ENCODE measurements at places on chromosomes 6 and 20. TPM values are rescaled to one million over a fixed set of nuclear protein-coding genes. Genes with fewer than 3 reads are reported as not detected.

The WFDC10B gene
- not detected for total RNA-seq

DNA sequence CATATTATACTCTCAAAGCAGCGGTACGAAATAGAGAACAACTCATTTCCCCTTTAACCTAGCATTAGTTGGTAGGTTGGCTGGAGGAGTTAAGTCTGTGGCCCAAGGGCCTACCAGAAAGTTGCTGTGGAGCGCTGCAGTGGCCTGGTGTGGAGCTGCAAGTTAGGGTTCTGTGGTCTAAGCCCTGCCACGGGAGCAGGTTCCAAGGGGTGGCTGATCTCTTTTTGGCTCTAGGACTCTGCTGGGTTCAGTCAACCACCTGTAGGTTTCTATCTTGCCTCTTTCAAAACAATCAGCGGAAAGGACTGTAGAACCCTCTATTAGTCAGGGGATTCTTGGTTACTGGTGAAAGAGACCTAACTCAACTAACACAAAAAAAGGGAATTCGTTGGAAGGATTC, 54.5 kb upstream of the TULP4 start:
- no peak for DNase-seq

The C20orf144 gene
- total RNA-seq: not detected

DNA sequence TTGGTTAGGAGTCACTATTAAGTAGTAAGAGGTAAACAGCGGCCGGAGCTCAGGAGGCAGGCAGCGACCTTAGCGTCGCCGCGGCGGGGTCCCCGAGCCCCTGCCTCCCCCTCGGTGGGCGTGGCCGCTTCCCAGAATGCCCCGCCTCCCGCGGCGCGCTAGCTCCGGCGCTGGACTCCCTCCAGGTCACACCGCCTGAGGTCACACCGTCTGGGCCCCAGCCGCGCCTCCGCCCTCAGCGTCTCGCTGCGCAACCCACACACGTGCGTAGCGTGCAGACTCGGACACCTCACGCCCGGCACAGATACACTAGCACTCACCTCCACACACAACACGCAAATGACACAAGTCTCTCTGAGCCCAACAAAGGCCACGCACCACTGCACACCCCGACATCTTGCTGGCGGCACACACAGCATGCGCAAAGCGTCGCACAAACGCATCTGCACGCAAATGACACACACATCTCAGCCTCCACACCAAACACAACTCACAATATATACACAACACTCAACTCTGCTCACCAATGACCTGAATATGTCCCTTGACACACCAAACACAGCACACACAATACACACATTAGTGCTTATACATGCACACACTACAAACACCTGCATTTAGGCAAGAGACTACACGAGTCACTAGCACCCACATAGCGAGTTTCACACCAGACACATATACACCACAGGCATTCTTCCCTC, 17.6 kb upstream of the CDKN1A start:
- peak; percentile 63 for DNase-seq

The CST4 gene
- total RNA-seq: not detected

GRCh38 chr6:142561511-142562265, 259.9 kb downstream of the ADGRG6 start:
- DNase-seq: no peak

The ERVFRD-1 gene
- total RNA-seq: not detected

DNA sequence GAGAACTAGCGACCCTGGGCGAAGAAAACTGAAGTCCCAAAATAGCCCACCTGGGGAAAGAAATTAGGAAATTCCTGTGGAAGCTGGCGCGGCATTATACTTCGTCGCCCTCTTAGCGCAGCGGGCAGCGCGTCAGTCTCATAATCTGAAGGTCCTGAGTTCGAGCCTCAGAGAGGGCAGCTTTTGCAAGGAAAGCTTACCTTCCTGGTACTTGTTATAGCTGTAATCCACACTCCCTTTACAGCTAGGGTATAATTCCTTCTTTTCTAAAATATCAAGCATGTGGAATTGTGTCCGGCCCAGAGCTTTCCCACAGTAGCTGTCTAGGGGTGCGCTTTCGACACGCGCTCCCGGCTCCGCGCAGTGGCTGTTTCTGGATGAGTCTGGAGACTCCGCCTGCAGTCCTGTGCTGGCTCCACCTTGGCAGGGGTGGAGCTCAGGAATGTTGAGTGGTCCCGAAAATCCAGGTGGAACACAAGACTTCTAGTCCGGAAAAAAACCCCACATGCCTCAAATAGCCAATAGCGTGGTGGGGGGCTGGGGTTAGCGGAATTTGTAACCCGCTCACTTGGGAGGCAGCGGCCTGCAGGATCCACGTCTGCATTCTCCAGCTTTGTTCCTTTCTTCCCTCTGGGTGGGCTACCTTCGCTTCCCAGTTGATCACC, 83.7 kb upstream of the ZNF322 start:
- DNase-seq: no peak

The SYNDIG1 gene
- total RNA-seq: 41.8 TPM

DNA sequence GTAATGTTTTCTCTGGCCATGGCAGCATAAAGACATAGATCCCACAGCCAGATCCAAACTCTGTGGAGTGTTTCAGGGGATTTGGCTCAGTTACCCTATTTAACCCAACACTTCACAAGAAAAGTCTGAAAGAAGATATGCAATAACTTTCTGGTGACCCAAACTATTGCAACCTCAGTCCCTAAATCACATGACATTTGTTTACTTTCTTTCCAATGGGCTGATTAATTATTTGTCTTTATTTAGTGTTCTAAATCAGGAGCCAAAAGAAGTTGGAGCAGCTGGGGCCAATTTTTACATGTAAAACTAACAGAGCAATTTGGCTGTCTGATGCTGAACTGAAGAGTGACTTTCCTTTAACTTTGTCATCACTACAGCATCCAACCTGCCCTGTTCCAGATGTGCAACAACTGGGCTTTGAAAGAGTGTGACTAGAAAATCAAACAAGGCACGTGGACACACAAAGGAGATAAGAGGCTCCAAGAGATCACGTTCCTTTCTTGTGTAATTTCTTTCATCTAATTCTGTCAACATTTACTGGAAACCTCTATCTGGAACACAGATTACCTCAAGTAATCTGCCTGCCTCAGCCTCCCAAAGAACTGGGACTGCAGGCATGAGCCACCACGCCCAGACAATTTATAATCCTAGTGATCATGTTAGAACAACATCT, 90.8 kb downstream of the TRMT11 start:
- DNase-seq: no peak

GRCh38 chr20:31803552-31804291, 15.4 kb upstream of the MYLK2 start:
- no peak for DNase-seq

The PCED1A gene
- 13.7 TPM for total RNA-seq

GRCh38 chr6:11556309-11556708, 18.8 kb downstream of the TMEM170B start:
- DNase-seq: no peak

The NRN1 gene
- 14.5 TPM for total RNA-seq

GRCh38 chr6:149084026-149084425, 233.5 kb upstream of the TAB2 start:
- no peak for DNase-seq

GRCh38 chr6:111480988-111481822, 1.8 kb downstream of the REV3L start:
- DNase-seq: no peak

DNA sequence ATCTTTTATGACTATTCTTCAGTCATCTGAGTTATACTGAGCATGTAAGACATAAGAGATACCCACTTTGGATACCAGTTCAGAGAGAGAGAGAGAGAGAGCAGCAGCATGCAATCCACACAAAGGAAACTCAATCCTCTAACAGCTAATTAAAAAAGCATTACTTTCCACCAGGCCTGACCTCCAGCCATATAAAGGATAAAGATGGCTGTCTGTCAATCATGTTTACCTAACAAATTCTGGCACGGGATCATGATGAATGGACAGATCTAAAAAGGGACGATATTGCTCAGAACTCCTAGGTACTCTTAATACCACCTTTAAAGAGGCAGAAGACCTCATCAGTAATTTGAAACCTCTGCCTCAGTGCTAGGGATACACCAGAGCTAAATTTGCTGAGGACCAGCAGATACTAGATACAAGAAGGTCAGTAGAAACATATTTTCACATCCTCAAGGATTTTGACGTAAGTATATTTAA, 159.2 kb downstream of the RPS12 start:
- DNase-seq: no peak

The PROKR2 gene
- not detected for total RNA-seq

DNA sequence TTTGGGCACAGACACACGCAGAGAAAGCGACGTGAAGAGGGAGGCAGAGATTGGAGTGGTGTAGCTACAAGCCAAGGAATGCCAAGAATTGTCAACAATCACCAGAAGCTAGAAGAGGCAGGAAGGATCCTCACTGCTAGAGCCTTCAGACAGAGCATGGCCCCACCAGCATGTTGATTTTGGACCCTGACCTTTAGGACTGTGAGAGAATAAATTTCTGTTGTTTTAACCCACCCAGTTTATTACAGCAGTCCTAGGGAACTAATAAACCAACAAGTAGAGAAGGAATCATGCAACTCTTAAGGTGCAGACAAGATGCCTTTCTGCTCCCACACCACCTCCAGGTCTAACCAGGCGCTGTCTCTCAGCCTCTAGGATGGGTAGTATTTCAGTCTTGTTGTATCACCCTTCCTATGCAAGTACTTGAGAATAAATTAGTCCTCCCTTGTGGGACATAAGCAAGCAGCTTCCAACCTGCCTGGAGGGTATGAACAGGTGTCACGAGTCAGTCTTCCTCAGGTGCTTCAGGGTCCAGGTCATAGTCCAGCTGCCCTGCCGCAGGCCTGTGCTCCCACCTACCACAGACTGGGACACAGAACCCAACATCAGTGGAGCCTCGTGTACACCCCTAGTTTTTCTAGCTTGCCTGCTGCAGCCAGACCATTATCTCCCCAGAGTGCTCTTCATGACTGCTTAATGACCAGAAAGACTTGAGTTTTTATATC, 46.4 kb upstream of the CCN2 start:
- no peak for DNase-seq

The RAB5IF gene
- 63.1 TPM for total RNA-seq

- no peak for DNase-seq
Observed at GRCh38 chr6:48036316-48036715, 74.7 kb downstream of the PTCHD4 start.

DNA sequence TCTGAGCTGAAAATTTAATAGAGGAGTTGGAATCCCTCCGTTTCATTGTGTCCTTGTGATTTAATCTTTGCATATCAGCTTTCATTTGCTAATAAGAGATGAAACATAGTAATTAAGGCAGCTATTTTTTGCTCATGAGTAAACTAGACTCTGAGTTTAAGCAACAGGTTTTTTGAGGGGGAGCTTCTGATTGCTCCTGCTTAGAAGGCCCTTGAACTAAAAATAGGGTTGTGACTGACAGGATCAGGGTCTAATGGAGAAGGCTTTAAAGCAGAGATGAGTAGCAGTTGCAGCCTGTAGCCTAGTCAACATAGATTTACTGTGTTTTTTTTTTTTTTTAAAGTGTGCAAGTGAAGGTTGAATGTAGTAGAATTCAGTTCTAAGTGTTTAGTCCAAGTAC, 17.4 kb downstream of the HSF2 start:
- no peak for DNase-seq

- peak; percentile 40 for DNase-seq
Observed at GRCh38 chr20:2752567-2753460, 47.6 kb downstream of the CPXM1 start.

DNA sequence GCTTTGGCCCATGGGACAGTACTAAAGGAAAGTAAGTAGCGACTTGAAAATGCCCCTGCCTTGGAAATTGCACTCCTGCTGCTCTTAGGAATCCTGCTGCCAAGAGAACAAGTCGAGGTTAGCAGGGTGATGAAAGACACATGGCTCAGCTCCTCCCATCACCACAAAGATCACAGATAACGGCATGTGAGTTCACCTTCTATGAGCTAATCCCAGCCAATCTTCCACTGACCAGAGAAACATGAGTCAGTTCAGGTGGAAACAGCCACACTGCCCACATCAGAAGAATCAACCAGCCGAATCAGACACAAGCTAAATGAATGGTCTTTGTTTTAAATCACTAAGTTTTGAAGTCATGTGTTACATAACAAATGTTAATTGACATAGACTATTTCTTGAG, 106.3 kb downstream of the PRKN start:
- DNase-seq: peak; percentile 31

DNA sequence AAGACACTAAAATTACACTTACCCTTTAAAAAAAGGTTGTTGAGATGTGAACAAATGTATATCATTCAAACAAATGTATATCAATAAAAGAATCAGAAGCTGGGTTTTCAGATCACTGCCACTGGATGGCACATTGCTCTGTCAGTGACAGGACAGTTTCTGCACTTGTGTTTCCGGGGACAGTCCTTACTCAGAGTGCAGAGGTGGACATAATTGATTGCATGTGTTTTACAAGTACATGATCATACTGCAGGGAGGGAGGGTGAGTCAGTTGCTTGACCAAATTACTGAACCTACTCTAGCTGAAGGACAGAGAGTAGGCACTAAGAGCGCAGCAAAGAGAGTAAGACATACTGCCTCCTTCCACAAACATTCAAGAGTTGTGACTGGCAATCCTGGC, 302.3 kb downstream of the TENT5A start:
- no peak for DNase-seq

GRCh38 chr6:108690326-108691049, 129.8 kb downstream of the FOXO3 start:
- DNase-seq: no peak

GRCh38 chr6:148854992-148855391, 108.2 kb downstream of the UST start:
- DNase-seq: no peak

The GHRH gene
- total RNA-seq: not detected

The OTOR gene
- not detected for total RNA-seq

The TUBB2B gene
- 1.1 TPM for total RNA-seq

DNA sequence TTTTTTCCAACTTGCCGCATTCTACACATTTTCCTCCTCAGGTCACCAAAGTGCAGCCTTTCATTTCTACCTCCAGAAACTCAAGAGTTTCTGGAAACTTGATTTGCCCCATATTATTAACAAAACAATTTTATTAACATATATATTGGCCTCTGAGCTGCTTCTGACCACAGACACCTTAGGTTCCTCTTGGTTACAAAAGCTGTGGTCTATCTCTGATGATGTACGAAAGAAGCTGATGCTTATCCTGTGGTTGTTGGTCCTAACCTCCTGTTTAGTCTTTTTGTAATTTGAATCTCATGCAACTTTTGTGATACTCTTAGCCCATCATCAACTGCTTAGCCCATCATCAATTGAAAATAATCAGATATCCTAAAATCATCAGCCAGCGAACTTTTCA, 735.7 kb downstream of the KIF16B start:
- DNase-seq: no peak

DNA sequence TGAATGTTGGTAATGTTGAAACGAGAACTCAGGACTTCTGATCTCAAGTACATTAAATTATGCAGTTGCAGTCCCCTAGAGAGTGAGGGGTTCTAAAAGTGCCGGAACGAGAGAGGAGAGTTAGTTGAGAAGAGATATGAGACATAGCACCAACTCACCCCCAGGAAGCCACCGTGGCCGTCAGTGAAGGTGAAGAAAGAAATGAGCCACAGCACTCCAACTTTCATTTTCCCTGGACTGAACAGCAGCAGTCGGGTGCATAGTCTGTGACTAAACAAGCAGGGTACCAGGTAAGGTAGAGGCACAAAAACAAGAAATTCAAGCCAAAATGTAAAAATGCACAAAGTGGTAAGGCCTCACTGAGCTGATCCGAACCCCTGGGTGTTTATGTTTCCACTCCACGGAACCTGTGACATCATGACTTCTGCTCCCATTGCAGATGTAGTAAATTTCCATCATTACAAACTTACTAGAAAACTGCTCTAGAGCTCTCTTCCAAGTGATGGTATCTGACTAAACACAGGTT, 13.2 kb downstream of the ADGRF1 start:
- DNase-seq: no peak
